ENCODE measurements at places on chromosomes 12 and 14.
A peak's percentile ranks its signal among the peaks of the same experiment; 100 is the strongest.

DNA sequence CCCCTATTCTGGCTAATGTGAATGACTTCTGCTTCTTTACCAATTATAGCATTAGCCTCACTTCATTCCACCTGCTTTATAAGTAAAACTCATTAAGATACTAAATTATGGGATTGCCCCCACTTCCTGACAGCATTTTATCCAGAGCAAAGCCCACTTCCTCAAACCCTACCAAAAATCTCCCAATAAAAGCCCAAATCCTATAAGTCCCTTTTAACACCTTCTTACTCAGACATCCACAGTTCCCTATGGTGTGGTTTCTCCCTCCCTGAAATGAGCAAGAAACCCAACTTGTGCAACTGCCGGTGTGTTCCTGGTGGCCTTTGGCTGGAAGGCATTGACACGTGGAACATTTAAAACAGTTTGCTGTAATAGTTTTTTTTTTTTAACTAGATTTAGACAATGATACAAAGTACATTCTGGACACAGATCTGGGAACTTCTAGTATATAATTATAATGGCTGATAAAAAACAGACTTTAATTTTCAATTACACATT, 53.1 kb downstream of the BRMS1L start:
- no peak for DNase-seq

DNA sequence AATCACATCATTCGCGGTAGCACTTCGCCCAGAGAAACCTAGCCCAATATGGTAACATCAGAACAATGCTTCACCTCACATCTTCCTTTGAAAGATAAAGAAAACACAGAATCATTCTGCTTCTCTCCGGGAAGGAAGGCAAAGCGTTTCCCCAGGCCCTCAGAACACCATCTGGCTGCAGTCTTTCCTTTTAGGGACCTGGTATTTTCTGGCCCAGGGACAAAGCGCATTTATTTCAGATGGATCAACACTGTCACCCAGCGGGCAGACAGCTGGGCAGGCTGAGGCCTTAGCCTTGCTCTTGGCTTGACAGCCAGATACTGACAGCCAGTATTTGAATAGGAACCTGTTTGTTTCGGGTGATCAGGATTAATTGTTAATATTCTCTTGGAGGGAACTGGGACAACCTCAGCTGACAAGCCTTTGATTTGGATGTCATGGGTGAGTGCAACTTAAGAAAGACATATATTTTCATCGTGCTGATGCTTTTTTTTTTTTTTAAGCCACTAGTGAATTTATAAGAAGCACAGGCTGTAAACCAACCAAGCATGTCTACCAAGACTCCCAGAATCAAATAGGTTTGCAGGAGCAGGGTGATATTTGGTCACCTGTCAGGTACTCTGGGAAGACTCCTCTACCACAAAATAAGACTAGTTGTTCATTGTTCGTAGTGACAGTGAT, 118.9 kb downstream of the VEZT start:
- peak; percentile 62 for DNase-seq

DNA sequence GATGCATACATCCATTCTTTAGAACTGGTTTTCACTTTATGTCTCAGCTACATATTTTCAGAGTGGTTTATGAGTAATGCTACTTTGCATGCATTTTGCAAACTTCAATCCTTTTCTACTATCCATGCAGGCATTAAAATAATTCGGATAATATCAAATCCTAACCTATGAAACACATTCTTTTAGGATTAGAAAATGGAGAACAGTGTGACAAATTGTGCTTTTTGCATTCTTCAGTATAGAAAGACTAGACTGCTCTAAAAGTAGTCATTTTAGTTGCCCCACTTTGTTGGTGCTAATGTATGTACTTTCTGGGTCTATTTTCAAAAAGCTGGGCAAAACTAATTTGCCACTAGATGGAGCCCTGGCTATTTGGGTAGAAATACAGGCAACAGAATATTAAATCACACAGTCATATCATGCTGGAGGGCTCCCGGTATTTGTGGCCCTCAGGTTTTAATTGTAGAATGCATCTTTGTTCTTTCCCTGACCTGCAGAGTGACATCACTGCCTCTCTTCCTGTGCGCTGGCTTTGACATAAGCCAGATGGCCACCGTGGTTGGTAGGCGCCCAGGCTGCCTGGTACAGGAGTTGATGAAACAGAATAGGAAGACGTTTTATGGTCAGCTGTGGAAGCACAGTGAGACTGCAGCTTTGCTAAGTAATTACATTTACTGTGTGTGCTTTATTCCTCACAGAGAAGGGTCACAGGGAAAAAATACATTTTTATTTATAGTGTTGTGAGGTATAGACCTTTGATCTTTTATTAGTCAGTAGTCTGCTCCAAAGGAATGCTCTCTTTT, 28.1 kb downstream of the MSRB3 start:
- DNase-seq = peak; percentile 71

GRCh38 chr12:118981285-118982211, at the start of gene SRRM4:
Gene SRRM4 (plus strand): TSS chr12:118981541. CDS start chr12:118981883, 342 bp downstream.
- DNase-seq = peak; percentile 80

DNA sequence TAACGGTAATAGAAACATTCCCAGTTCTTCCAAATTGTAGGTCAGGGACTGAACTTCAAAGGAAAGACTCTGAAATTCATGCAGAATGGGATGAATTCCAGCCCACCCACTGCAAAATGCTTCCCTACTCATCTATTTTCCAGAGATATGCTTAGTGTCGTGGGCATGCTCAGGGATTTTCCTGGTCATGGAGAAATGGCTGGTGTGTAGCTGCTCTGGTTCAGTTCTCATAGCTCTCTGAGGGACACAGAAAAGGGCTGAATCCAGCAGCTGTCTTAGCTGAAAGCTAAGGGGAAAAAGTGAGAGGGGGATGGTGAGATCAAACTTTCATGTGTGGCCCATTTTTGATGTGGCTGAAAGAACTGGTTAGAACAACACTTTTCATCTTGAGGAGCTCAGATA, 72.9 kb upstream of the KRAS start:
- DNase-seq = no peak

DNA sequence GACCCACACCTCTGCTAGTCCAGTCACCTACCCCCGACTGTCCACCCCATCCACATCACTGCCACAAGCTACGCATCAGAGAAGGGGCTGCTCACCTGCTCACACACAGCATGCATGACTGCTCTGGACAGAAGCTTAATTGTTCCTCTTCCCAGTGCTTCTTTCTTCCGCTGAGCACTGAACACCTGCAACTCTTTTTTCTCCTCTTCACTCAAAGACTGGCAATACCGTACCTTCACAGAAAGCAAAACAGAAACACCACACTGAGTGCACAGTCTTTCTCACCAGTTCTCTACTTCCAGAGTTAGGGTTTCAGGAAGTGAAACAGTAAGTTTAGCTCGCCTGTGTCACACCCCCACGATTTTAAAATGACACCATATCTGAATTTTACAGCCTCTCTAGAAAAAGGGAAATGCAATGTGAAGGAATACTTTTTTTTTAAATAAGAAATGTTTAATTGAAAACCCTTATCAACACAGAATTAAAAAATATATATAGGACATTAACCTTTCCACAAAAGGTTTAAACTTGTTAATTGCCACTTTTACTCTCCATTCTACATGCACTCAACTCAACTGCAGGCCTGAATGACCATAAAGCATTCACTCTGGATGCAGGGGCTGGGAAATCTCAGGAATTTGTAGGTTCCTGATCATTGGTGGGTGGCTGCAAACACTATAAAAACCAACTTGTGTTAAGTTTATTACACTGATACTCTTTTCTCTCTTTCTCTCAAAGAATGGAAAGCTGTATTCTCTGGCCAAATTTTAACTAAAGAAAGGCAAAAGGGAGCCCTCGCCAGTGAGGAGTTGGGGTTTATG, 120.0 kb downstream of the PRICKLE1 start:
- DNase-seq = no peak

GRCh38 chr12:95740751-95741150, 49.8 kb downstream of the NTN4 start:
- no peak for DNase-seq

- DNase-seq = peak; percentile 58
Observed at GRCh38 chr12:123388177-123388950, 4.4 kb downstream of the KMT5A start.

GRCh38 chr12:93502802-93503623, 35.7 kb downstream of the MRPL42 start:
- peak; percentile 52 for DNase-seq

DNA sequence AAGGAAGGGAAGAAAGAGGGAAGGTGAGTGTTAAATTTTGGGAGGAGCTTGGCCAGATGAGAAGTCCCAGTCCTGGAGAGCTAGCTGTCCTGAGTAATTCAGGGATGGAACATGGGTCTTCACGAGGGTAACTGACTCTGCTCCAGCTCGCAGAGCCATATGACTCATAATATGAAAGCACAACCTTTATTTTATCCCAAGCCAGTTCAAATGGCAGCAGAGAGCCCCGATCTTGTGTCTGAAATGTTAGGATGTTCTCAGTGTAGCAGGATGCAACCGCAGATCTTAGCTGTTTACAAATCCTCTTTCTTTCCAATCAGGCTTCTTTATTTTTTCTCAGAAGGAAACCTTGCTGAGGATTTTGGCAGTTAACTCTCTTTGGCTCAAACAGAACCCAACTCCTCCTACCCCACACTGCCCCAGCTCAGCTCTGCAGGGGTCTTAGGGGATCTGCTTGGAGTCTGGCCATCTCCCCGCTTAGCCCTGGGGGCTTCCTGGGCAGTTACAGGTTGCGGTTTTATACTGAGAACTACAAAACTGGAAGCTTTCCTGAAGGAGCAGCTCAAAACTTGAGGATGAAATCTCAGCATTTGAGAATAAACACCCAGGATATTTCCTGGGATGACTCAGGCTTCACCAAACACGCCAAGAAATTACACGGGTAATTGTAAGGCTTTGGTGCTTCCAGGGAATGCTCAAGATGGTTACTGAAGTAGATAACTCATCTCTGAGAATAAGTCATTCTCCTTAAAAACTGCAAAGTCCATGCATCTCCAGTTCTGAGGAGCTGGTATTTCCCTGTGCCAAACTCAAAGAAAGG, 92.5 kb downstream of the VCPKMT start:
- no peak for DNase-seq

- no peak for DNase-seq
Observed at GRCh38 chr12:29763301-29763683, 20.4 kb downstream of the TMTC1 start.

- DNase-seq = no peak
Observed at GRCh38 chr14:63513756-63514155, 29.4 kb downstream of the PPP2R5E start.

- no peak for DNase-seq
Observed at GRCh38 chr12:50597200-50598195, 92.7 kb downstream of the DIP2B start.

- no peak for DNase-seq
Observed at GRCh38 chr12:52582486-52582885, 8.8 kb upstream of the KRT74 start.
